ENCODE measurements at places on chromosomes 5 and 9.

DNA sequence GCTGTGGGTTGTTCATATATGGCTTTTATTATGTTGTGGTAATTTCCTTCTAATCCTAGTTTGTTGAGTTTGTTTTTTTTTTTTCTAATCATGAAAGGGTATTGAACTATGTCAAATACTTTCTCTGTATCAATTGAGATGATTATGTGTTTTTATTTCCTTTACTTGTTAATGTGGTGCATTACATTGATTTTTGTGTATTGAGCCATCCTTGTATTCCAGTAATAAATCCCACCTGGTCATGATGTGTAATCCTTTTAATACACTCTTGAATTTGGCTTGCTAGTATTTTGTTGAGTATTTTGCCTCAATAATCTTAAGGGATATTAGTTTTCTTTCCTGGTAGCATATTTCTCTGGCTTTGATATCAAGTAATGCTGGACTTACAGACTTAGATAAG lies 13.1 kb upstream of the ERCC6L2 start:
- no peak for DNase-seq

DNA sequence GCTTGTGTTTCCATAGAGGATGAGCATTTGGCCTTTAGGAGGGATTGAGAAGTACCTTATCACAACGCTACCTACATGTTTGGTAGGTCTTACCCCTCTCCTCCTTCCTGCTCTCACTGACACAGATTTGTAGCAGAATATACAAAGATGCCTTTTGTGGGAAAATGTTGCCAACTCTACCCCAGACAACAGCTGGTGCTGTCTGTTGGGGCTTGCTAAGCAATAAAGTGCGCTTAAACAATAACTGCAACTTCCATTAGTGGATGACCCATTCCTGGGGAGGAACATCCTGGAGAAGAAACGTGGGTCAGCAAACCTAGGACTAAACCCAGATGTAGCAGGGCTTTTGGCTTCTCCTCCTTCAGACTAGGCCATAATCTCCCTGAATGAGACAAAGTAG lies 174.3 kb downstream of the EFNA5 start:
- no peak for DNase-seq

DNA sequence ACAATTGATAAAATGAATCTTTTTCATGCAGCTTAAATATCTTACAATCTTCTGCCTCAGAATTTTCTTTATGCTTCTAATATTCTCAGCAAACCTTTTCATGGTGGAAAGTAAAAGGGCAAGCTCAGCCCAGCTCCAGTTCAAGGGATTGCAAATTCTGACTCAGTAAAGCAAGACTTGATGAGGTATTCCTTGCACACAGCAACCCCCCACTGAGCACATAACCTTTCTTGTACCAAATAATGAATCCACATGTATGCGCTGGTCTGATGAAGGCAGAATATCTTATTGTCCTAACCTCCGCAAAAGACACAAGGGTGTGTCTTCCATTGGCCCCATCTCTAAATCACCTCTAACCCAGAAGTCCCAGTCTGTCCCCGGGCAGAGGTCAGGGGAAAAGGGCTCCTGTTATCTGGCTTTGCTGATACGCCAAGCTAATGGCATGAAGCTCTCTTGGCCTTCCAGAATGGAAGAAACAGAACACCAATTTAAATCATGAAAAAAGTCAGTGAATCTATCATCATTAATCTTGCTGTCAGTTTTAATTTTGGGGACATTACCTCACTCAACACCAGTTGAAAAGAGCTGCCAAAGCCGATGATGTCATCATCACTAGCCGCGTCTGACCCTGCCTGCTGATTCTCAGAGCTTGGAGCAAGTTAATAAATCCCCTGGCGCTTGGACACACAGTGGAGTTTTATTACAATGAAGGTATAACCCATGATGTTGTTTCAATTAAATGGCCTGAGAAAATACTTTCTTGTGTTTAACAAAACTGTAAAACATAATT lies 592.5 kb upstream of the CLINT1 start:
- no peak for DNase-seq

DNA sequence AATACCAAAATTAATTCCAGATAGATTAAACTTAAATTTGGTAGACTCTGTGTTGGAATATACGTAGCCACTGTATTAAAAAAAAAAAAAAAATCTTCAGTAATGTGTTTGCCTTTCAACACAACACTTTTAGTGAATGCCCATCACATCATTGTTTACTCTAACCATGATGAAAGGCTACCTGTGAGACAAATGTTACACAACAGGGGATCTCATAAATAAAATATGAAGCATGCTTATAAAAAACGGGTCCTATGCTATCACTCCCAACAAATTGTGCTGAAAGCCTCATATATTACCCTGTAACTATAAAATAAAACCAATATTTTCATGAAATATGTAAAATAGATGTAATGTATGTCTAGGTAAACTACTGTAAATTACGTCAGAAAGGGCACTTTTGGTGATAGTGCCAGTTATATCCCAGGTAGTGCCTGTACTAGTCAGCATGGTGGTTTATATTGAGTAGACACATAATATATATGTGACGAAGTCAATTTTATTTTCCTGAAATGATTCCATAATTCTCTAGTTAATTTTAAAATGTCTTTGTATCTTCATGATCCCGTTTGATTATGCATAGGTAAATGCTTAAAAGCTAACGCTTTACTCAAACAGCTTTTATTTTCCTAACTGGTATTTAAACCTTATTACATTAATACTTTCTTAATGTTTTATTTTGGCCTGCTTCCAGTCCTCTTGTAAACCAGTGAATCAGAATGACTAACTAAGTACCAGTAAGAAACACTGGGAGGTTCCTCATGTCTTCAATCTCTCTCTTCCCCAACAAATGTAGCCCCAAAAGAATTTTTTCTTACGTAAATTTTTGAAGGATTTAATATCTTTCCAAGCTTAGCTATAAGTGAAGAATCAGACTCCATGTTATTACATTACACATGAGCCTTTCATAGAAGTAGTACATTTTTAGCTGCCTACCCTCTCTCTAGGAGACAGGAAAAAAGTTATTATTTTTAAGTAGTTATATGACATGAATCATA lies 420.3 kb downstream of the GABRG2 start:
- no peak for DNase-seq

GRCh38 chr5:69414885-69415583 lies at the start of gene MARVELD2:
MARVELD2 (plus strand) TSS chr5:69415116; CDS start chr5:69419386, 4,270 bp downstream.
- no peak for DNase-seq

- DNase-seq, result no peak
Observed at GRCh38 chr5:177444106-177445051, 2.2 kb upstream of the PRR7 start.

DNA sequence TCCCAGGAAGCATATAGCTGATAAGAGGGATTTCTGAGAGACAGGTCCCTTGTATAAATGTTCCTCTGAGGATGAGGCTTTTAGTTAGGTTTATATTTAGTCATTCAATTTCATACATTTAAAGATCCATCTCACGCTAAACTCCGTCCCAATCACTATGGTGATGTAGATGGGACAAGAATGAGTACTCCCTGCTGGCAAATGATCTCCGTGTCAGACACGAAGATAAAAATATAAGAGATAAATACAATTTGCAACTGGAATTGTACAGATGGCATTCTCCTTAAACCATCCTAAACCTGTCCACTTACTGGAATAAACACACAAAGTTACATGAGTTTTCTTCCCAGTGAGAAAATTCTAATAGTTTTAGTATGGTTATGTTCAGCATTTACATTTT lies 233.0 kb downstream of the PRR16 start:
- no peak for DNase-seq

DNA sequence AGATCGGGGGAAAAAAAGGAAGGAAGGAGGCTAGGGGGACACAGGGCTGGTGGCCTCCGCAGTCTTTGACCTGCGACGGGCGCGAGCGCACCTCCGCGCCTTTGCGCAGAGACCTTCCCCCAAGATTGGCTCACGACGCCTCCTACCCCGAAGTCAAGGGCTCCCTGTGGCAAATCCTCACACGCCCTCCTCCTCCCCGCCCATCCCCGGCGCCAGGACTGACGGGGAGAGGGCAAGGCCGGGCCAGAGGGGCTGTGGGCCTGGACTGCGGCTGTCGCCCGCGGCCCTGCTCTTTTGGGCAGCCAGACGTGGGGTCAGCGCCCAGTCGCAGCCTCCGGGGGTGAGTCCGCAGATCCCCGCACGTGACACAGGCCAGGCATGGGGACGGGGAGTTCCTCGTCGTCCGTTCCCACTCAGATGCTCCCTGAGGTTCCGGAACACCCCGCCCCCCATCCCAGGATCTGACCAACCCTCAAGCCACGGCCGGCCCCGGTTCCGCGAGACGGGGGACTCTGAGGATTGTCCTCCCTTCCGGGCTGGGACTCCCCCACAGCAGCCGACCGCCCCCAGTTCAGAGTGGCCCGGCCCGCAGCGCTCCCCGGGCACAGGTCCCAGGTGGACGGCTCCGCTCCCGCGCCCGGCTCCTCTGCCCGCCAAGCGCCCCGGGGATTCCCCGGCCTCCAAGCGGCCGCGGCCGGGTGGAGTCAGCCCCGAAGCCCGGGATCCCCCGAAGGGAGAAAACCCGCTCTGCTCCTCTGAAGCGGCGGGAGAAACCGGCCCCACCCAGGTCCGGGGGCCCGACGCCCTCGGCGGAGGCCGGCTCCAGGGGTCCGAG lies 543 bp upstream of the ANKRD33B start:
- DNase-seq, result no peak

DNA sequence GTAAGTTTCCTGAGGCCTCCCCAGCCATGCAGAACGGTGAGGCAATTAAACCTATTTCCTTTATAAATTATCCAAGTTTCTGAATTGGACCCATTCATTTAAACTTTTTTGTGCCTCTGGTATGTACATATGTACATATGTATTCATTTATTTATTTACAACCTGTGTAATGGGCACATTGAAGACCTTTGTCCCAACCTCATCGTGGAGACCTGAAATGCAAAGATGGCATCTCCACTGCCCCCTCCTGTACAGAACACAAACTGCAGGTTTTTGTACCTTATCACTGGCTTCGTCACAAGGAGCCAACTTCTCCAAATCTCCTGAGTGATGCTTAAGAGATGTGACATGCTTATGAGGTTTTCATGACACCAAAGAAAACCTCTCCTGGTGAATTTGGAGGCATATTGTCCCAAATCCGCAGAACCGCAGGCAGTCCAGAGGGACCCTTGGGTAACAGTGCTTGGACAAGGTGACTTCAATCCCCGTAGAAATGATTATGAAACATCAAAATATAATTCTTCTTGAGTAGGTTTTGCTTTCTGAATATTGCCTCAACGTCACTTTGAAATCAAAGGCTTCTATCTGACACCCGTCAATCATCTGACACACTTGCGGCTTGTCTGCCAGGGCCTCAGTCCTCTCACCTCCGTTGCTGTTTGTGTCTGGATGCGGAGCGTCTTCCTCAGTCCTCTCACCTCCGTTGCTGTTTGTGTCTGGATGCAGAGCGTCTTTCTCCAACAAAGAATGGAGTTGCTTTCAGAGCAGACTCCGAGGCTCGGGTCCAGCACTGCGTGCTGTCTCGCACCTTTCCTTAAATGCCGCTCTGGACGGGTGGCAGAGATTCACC lies 135.0 kb upstream of the IRX4 start:
- no peak for DNase-seq

- no peak for DNase-seq
Observed at GRCh38 chr5:112866739-112867138, 5.7 kb downstream of the SRP19 start.

GRCh38 chr5:11518676-11519075 lies 385.6 kb downstream of the CTNND2 start:
- DNase-seq, result no peak

DNA sequence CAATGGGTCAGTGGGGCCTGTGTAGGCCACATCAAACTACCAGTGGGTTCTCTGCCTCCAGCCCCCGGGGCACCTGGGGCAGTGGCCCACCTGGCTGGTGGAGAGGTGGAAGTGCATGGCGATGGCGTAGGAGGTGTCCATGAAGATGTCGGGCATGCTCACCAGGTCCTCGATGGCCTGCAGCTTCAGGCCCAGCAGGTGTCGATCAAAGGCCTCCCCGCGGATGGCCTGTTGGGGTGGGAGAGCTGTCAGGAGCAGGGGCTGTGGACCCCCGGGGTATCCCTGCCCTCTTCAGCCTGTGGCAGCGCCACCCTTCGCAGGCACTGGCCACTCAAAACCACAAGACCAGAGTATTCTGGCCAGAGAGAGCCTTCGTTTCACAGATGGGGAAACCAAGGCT lies 14.7 kb downstream of the CRAT start:
- no peak for DNase-seq

- no peak for DNase-seq
Observed at GRCh38 chr5:7420510-7421280, 24.8 kb downstream of the ADCY2 start.

DNA sequence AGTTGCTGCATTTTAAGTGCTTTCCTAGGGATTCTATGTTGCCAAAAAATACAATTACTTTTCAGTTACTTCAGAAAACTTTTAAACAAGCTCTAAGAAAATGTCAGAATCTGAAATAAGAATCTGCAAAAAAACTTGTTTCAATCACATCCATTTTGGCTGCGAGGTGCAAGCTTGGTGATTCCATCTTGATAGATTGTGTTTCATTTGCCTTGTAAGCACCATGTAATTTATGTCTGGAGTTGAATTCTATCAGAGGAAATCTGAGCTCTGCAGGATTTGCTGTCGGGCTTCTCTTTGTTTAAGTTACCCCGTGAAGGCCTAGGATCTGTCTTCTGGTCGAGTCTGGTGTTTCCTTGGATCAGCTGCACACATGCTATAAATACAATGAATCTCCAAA lies 40.4 kb upstream of the MAN2A1 start:
- no peak for DNase-seq

DNA sequence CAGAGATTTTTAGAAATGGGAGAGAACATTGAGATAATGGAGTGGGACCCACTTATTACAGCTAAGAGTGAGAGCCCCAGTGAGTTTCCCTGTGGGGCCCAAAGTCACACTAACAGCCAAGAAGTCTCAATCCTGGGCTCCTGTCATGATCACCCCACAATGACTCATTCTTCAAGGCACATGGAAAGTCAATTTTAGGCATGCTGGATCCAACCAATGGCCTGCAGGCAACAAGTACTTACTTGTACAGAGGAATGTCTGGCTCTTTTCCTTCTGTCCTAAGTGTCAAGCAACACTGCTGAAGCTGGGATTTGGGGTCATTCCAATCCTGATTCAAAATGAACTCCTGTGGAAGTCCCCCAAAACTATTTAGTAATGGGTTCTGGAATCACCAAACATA lies 123.1 kb downstream of the DROSHA start:
- DNase-seq, result no peak

- no peak for DNase-seq
Observed at GRCh38 chr5:137632716-137633115, 103.2 kb downstream of the KLHL3 start.

- DNase-seq, result no peak
Observed at GRCh38 chr9:28848671-28849070, 1275.4 kb upstream of the C9orf72 start.
